ENCODE measurements at places on chromosomes 2 and 18. TPM values are rescaled to one million over a fixed set of nuclear protein-coding genes. Genes with fewer than 3 reads are reported as not detected.

The C1GALT1C1L gene
- total RNA-seq = not detected

The SLC4A5 gene
- total RNA-seq = 2.6 TPM

The ARHGAP15 gene
- 32.2 TPM for total RNA-seq

The MCEE gene
- total RNA-seq = 39.8 TPM

The SLC30A3 gene
- not detected for total RNA-seq

The TWIST2 gene
- 21.8 TPM for total RNA-seq

The ECEL1 gene
- total RNA-seq = 0.31 TPM

The CARF gene
- 13.7 TPM for total RNA-seq

The COL4A3 gene
- total RNA-seq = 7.3 TPM

The GATA6 gene
- total RNA-seq = 2.2 TPM

The POTEI gene
- 0.21 TPM for total RNA-seq

The WDR54 gene
- total RNA-seq = 11.2 TPM

The TUBA3E gene
- not detected for total RNA-seq

The NT5DC4 gene
- 0.21 TPM for total RNA-seq

The GALNT13 gene
- total RNA-seq = 1.1 TPM

The LDLRAD4 gene
- total RNA-seq = 36.7 TPM

The CFC1 gene
- not detected for total RNA-seq

The GDF7 gene
- total RNA-seq = 0.82 TPM

The HOXD11 gene
- total RNA-seq = not detected

The KATNAL2 gene
- total RNA-seq = 4.7 TPM

The CCT7 gene
- 192 TPM for total RNA-seq

The UGT1A4 gene
- 1.6 TPM for total RNA-seq

The NAT8 gene
- total RNA-seq = not detected

The IL36A gene
- total RNA-seq = 0.72 TPM

The SPR gene
- 8.4 TPM for total RNA-seq

The LONRF2 gene
- total RNA-seq = 5.1 TPM
